Cerebellar nuclear complex (tissue), 1 donor: ENCODE measurements at places on chromosomes 2 and 18.

DNA sequence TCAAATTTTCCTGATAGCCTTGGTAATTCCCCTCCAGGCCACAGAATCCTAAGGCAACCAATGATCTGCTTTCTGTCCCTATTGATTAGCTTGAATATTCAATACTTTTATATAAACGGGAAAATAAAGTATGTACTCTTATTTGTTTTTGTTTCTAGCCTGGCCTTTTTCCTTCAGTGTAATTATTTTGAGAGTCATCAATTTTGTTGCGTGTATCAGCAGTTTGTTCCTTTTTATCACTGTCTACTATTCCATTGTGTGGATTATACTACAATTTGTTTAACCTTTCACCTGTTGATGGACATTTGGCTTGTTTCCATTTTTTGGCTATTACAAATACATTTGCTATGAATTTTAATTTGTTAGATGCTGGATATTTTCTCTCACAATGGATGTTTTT is 39.2 kb upstream of the LRRC30 start:
- no peak for DNase-seq

GRCh38 chr2:16653799-16654198 is 11.8 kb downstream of the CYRIA start:
- DNase-seq: no peak

- no peak for DNase-seq
Observed at GRCh38 chr18:62453864-62454263, 69.0 kb upstream of the ZCCHC2 start.

GRCh38 chr2:224545884-224546644 is 39.1 kb downstream of the CUL3 start:
- DNase-seq: no peak

GRCh38 chr2:48015421-48015820 is 109.1 kb upstream of the FBXO11 start:
- no peak for DNase-seq

DNA sequence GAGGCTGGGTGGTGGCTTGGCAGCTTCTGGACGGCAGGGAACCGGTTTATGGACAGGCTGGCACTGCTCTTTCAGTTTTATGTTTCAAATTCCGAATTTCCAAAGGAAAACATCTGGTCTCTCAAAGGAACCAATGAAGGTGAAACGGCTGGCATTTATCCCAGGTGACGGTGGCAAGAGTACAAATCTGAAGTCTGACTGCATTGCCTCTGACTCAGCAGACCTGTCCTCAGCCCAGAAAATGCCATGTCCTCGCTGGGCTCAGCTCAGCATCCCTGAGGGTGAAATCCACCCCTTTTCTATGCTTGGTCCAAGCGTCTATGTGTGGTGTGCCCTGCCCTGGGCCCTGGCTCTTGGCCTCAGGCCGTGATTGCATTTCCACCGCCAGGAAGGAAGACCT is 38.1 kb downstream of the NAPG start:
- DNase-seq: no peak

- no peak for DNase-seq
Observed at GRCh38 chr2:189803431-189803830, 19.2 kb downstream of the PMS1 start.

DNA sequence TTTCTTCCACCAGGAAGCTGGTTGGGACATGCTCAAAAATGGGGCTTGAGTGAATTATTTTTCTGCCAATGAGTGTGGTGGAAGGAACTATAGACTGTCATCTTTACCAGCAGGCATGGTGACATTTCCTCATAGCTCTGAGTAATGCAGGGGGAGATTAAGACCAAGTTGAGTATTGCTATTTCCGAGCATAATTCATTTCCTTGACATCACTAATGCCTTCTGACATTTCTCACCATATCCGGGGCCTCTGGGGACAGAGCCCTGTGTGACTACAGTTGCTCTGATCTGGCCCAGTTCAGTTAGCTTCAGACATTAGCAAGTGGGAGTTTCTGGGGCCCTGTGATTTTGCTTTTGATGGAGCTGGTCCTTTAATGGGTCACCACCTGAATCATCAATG is 410.4 kb downstream of the MEIS1 start:
- no peak for DNase-seq

DNA sequence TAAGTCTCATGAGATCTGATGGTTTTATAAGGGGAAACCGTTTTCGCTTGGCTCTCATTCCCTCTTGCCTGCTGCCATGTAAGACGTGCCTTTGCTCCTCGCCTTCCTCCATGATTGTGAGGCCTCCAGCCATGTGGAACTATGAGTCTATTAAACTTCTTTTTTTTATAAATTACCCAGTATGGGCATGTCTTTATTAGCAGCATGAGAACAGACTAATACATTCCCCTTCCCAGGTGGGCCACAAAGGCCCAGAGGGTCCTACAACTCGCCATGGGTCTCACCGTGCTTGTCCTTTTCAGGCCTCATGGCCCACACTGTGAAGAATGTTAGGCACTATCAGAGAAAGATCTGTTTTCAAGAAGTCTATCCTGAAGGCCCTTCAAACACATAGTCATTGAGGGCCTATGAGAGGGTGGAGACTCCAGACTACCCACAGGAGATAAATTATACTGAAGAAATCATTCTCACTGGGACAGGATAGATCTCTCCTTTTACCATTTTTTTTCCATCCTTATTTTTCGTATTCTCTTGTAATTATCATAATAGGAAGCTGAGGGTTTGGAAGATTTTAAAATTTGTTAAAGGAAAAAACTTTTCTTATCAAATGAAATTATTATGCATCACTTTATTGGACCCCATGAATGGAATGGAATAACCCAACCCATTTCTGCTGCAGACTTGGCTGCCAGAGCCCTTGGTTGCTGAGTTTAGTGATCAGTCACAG is 91.0 kb upstream of the MSH2 start:
- DNase-seq: no peak

DNA sequence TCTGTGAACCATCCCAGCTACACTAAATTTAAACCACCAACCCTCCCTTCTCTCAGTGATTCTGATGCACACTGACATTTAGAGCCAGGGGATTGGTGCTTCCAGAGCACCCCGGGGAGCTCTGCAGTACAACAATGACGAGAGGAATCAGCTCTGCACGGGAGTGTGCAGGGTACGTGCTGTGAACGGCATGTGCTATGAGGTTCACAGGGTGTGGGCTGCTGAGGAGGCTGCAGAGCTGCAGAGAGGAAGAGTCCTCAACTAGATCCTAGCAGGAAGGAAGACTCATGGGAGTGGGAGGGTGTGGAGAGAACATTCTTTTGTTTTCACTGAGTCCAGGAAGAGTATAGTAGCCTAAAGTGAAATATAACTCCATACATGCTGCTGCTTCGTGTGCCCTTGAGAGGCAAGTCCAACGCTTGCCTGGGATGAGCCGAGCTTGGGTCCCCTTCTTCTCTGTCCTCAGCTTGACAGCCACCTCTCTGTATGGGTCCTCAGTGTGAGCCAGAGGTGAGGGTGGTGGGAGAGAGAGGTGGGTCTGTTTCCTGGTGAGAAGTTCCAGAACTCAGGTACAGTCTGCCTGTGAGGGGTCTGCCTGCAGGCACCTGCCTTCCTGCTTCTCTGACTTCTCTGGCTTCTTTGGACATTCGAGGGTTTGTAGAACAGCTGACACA is 118.8 kb downstream of the CTIF start:
- no peak for DNase-seq

DNA sequence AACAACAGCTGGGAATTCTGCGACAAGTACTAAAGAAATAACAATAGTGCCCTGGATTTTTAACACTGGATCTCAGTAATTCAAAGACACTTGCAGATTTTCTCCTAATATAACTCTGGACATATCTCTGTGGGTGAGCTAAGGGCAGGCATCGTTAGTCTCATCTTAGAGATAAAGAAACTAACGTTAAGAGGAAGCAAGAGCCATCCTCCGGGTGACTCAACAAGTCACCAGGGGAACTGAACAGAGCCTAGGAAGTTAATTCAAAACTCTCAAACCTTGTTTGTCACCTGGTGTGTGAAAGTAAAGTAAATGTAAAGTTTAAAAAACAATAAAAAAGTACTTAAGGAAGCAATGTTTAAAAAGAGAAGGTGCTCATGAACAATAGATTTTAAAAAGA is 41.6 kb upstream of the NRP2 start:
- no peak for DNase-seq

DNA sequence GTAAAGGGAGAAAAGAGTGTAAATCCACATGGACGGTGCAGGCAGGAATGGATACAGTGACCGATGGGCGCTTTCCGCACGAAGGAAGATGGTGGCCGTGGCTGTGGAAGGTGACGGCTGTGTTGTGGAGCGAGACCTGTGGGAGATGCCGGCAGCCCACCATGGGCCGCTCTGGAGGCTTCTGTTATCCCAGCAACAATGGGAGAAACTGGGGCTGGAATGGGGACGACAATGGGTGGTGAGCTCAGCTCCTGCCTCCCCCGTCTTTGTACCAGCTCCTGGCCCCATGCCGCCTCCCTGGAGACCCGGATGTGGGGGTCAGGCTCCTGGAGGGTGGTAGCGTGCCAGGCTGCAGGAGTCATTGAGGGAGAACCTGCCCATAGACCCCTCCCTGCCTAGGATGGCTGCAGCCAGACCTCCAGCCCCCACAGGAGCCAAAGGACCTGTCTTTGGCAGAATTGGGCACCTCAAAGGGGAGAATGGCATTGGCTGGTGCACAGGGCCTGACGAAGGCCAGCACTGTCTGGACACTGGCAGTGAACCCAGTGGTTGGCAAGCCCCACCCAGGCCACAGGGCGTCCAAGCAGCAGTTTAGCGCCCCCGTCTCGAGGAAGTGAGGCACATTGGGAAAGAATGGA is 72.6 kb downstream of the SLC66A2 start:
- no peak for DNase-seq

DNA sequence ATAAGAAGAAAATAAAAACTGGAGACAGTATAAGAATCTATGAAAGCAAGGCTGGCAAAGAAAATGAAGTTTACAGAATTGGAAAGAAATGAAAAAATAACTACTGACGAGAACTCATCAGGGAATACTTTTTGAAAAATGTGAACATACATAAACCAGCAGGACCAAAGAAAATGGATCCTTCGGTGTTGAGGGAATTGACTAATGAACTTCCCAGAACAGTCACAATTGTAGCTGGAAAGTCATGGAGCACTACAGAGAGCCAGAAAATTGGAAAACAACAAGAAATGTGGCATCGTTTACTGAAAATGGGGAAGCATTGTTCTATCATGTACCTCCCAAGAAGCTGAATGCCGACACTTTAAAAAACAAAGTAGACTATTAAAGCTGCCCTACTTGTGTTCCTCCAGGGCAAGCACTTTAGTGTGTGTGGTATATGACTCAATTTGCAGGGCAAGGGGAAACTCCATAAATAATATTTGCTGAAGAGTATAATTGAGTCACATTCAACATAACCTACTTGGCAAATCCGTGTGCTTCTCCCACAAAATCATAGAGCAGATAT is 1221.6 kb upstream of the NRXN1 start:
- no peak for DNase-seq

DNA sequence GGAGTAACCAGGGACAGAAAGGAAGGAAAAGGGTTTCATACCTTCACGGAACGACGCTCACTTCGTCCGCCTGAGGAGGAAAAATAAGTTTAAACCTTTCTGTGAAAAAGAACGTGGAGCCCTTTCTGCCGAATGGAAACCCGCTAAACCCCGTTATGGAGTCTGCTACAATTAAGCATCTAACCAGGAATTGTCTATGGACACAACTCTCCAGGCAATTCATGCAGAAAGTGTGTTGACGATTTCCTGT is 528 bp upstream of the PPP4R3B start:
- no peak for DNase-seq

DNA sequence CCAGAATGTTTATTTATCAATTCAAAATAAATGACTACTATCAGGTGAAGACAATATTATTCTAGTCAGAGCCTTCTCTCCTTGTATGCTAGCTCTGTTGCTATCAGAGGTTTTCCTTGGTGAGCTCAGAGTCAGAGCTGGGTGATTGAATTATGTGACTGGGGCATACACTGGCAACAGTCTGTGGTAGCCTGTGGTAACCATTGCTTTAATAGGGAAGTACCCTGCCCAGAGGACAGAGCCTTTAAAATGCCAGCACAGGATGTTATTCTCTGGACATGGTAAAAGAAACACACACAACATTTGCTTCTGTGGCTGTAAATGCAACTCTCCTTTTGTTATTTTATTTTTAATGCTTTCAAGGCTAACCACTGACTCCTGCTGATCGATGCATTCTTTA is 124.7 kb downstream of the PPP1R1C start:
- no peak for DNase-seq

GRCh38 chr2:55437515-55438390 is 18.1 kb upstream of the CCDC88A start:
- DNase-seq: no peak

GRCh38 chr2:141692829-141693228 is 438.0 kb downstream of the LRP1B start:
- DNase-seq: no peak

DNA sequence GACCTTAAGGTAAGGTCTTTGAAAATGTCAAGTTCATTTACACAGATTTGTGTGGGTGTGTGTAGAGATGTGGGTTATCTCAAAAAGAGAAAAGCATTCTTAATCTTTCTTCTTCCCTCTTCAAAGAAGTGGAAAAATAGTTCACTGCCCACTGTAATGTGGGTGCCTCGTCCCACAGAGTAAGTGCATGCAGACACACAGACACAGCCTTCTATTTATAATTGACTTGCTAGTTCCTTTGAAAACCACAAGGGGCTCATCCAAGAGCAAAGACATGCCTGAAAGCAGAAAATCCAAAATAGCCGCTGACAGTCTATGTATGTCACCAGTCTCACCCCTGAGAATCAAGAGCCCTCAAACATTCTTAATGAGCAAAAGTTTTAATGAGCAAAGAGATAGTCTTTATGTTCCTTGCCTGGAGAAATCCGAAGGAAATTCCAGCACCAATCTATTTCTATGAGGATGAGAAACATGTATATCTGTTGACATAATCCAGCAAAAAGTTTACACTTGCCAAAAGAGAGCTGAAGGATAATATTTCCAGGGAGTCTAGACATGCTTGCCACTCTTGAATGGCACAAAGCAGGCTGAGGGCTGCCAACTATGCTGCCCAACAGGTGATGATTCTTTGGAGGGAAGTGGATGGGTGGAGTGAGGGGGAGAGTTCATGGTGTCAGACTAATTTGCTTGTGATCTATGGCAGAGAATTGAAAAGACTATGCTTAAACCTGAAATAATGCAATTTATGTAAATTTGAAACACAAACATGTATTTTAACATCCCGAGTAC is 93.9 kb downstream of the ACVR1 start:
- no peak for DNase-seq

DNA sequence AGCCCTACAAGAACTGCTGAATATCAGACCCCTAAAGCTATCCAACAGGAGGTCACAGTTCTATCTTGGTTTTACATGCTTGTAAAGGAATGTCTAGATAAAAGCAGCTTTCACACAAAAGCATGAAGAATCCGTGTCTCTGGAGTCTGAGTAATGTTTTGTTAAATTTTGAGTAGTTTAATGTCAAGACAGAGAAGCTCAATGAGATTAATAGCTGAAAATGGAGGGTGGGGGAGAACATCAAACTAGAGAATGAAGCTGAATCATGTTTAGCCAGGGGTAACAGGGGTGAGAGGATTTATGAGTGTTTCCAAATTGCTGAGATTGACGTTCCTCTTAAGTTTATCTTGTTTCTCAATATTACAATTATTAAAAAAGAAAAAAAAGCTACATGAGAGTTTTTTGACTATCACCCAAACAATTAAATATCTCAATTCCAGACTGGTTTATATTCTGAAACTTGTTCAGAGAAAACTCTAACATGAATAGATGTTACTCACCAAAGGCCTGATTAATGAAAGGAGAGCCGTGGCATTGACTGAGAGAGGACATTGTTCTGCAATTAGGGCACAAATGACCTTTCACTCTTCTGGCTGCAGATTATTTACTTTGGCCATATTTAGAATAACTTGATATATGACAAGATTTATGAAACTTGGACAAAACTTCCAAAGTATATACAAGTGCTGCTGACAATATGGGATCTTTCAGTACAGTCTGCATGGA is 266.4 kb upstream of the ETAA1 start:
- no peak for DNase-seq

- no peak for DNase-seq
Observed at GRCh38 chr18:35634323-35634722, 52.8 kb downstream of the GALNT1 start.
